Coronary artery (tissue), 2 donors: ENCODE measurements at places on chromosomes 2 and 18.

DNA sequence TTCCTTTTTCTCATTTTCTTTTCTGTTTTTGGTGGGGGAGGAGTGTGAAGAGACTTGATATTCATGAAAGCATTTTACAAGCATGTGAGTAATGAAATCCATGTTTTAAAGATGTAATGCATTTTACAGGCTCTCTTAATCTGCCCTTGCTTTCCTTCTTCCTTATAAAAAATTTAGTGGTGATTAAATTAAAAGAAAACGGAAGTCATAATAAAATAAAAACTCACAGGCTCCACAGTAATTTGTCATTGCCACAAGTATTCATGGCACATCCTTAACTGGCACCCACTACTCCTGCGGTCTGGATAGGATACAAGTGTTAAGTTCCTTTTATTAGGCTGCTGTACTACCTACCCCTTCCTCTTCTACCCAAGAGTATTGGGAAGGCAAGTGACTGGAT is 241.2 kb downstream of the SLC4A3 start:
- no peak for DNase-seq

DNA sequence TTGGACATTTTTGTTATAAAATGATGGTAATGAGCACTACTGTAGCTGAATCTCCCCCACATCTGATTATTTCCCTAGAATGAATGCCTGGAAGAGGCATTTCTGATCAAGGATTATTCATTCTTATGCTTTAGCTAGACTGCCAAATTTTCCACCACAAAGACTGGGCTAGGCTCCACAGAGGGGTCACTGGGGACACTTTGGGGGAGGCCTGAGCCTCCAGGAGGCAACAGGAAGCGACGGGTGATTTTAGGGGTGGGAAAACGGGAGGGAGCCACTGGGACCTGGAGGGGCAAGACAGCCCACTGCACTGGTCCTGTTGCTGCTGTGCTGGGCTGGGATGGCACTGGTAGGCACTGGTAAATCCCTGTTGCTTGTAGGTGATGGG is 2.4 kb upstream of the ASB1 start:
- no peak for DNase-seq

GRCh38 chr2:151326554-151326953 is 30.8 kb upstream of the TNFAIP6 start:
- no peak for DNase-seq

DNA sequence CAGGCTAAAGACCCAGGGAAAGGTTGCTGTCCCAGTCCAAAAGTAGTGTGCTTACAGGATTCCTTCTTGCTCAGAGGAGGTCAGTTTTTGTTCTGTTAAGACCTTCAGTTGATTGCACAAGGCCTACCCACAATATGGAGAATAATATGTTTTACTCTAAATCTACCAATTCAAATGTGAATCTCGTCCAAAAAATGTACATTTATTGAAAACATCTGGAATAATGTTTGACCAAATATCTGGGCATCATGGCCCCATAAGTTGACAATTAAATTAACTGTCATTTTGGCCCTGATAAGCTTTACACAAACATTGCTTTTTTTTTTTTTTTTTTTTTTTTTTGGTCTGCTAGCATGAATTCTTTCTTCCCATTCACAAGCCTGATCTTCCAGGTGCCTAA is 109.8 kb downstream of the CCDC178 start:
- no peak for DNase-seq

- DNase-seq: no peak
Observed at GRCh38 chr18:63819786-63820185, 44.6 kb downstream of the SERPINB7 start.

GRCh38 chr2:10273215-10274175 is 29.2 kb upstream of the HPCAL1 start:
- no peak for DNase-seq

DNA sequence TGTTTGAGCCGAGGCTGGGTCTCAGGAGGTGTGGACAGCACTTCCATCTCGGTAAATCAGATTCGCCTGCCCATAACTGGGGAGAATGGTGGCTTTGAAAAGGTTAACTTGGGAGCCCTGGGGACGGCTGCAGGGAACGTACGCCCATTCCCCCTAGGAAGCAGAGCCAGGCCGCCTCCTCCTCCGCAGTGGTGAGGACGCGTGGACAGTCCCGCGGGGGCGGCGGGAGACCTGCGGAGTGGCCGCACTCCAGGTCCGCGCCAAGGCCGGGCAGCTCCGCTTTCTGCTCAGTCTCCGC is 845 bp upstream of the MYCN start:
- DNase-seq: no peak

GRCh38 chr18:79935098-79935480 is 16.4 kb downstream of the SLC66A2 start:
- peak; percentile 64 for DNase-seq

DNA sequence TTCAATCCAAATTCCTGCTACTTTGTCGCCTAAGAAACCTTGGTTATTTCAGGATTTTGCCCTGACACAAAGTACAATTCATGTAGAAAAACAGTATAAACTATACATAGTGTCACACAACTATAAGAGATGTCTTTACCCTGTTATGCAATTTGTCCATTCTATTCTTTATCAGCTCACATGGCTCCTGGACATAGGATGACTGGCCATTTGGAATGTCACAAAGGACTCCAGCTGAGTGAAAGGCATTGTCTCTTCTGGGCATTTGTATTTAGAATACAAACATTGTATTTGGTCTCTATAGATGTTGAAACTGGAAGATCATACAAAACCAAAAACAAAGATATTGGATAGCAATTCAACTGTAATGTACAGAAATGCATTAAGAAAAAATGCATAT is 944.6 kb upstream of the LRRTM1 start:
- DNase-seq: no peak

GRCh38 chr2:145644820-145645302 is 1124.9 kb upstream of the ZEB2 start:
- no peak for DNase-seq

DNA sequence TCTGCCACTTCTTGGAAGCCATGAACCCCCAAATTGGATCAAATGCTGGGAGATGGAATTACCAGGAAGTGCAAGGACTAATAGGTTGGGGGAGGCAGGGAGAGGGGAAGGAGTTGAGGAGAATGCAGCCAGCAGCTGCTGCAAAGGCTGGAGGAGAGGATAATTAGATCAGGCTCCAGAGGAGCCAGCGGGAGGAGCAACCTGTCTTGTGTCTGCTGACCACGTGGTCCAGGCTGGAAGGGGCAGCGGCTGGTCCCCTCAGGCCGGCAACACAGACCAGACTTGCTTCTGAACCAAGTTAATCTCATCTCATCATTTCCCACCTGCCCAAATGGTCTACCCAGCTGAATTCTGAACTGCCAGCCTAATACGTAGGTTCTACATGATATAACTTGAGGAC is 68.3 kb downstream of the MRO start:
- no peak for DNase-seq

DNA sequence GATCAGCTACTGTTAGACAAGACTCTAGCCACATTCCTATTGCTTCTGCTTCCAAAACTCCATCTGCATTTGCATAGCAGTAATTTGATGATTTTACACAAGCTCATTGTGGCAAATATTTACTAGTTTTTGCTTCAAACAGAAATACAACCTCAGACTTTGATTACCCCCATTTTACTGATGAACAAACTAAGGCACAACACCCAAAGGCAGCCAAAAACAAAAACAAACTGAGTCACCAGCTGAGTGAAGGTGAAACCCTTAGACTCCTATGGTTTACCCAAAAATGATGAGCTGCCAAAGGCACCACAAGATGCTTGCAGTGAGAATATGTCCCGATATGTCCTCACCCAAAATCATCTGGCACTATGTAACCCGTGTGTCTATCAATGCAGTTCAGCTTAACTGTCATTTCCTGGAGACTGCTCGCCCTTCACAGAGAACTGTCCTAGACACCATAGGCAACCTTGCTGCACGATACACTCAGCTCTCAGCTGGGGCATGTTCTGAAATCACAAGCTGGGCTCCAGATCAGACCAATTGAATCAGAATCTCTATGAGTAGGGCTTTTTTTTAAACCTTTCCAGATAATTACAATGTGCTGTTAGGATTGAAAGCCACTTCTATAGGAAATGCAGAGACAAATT is 4.1 kb upstream of the EVA1A start:
- no peak for DNase-seq
